Fibroblast of villous mesenchyme (primary cell): ENCODE measurements at places on chromosomes 2 and 18. TPM values are rescaled to one million over a fixed set of nuclear protein-coding genes. Genes with fewer than 3 reads are reported as not detected.

- DNase-seq, result no peak
Measured at GRCh38 chr18:55780586-55781071, 192.6 kb upstream of the TCF4 start.

GRCh38 chr18:45110577-45111501, 430.2 kb downstream of the SETBP1 start:
- DNase-seq, result no peak

DNA sequence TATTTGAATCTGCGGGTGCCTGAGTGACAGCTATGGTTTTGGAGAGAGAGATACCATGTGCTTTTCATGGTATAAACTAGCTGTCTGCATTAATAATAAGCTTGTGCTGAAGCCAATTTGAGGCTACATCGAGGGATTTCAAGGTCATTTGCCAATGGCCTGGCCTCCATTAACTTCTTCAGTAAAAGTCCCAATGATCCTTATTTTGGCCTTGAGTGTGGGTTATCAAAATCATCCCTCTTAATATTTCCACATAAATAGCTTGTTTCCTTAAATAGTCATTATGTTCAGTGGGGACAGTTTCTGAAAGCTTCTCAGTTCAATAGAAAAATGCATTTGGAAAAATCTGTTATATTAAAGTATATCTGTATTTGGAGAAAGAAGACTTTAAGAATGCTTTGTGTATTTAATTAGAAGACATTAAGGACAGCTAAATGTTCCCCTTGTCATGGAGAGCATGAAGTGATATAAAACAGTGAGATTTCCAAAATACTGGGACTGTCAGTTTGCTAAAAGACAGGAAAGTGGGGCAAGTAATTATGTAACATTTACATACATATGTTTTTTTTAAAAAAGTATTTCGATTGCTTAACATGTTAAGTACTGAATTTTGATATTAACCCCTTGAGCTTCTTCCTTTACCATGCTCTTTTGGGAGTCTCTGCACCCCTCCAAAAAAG, 355.5 kb upstream of the ZEB2 start:
- DNase-seq, result no peak

GRCh38 chr2:118122594-118123281, 34.5 kb downstream of the INSIG2 start:
- DNase-seq, result peak; percentile 19

GRCh38 chr2:47868611-47869352, 37.5 kb downstream of the FBXO11 start:
- no peak for DNase-seq

GRCh38 chr2:33197198-33197938, 250.6 kb downstream of the LTBP1 start:
- no peak for DNase-seq

GRCh38 chr2:241991299-241991698, 121.8 kb downstream of the RTP5 start:
- no peak for DNase-seq

DNA sequence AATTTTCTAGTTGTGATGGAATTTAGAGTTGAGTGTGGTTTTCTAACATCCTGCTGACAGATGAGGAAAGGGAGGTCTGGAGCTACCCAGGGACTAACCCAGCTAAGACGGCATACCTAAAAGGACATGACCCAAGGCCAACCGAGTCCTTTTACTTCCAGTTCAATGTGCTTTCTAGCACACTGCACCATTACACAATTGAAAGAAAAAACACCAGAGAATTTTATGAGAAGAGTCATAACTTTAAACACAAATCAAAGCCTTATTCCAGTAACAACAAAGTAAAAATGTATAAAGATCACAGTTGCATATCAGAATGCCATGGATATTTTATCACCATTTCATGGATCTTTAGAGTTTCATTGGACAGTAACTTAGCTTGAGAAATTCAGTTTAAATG, 480.3 kb downstream of the MEIS1 start:
- DNase-seq, result peak; percentile 57

- DNase-seq, result no peak
Measured at GRCh38 chr18:5476961-5477800, 66.6 kb downstream of the EPB41L3 start.

GRCh38 chr2:217421834-217422233, 562.0 kb upstream of the TNP1 start:
- no peak for DNase-seq

DNA sequence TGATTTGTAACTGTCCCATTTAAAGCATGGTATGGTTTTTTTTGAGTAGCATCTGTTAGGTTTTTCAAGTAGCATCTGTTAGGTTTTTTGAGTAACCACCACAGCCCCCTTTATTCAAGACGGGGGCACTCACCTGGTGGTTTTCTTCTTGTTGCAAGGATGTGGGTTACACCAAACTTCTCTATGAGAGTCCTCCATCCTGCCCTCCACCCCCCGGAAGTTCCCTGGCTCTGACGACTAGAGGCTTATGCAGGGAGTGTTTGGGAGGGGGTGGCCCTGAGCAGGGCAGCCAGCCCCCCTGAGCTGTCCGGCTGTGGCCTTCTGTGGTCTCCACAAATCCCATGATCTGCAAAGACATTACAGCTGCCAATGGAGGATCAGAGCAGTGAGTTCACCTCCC, 39.3 kb downstream of the MTCL1 start:
- no peak for DNase-seq

GRCh38 chr2:887639-888038, 63.0 kb upstream of the SNTG2 start:
- no peak for DNase-seq

The AGPS gene
- 36.7 and 46.2 TPM in 2 replicates for total RNA-seq

The CXCR2 gene
- total RNA-seq, result not detected in 2 replicates

The MERTK gene
- total RNA-seq, result under 0.01 TPM in 2 replicates
